Fibroblast of skin of scalp (primary cell): ENCODE measurements at places on chromosomes 4 and X.

DNA sequence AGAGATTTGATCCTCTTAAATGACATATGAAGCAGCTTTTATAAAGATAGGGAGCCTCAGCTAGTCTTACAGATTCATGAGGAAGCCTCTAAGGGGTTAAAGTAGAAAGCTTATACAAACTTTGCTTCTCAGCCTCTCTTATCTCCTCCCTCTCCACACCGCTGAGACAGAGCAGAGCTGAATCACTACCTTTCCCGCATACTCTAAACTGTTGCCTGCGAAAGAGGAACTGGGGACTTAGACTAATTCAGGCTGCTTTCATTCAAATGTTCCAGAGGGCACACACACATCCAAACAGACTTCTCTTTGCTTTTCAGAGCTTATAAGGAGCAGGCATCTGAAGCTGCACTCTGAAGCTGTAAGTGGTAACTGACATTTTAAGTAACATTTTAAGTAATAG, at the start of gene SERTM2:
TSS of gene SERTM2 (plus strand) at position 169 of the 400 bp plus-strand sequence. CDS start 7,213 bp downstream, outside the sequence.
- DNase-seq: no peak

DNA sequence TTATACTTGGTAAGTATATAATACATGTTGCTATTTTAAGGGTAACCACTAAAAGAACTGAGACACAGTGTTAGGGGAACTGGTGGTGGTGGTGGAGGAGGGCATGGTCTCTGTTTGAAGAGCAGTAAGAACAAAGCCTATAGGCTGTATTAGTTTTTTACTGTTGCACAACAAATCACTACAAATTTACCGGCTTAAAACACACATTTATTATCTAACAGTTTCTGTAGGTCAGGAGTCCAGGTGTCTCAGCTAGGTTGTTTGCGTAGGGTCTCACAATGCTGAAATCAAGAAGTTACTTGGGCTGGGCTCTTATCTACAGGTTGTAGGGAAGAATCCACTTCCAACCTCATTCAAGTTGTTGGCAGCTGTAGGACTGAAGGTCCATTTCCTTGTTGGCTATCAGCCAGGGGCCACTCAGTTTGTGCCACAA, 52.6 kb downstream of the CASK start:
- no peak for DNase-seq

- DNase-seq: no peak
These were observed 46.4 kb upstream of the GABRE start for GRCh38 chrX:152020888-152021287.

- no peak for DNase-seq
These were observed 750.5 kb upstream of the HTR2C start for GRCh38 chrX:113833096-113834055.

DNA sequence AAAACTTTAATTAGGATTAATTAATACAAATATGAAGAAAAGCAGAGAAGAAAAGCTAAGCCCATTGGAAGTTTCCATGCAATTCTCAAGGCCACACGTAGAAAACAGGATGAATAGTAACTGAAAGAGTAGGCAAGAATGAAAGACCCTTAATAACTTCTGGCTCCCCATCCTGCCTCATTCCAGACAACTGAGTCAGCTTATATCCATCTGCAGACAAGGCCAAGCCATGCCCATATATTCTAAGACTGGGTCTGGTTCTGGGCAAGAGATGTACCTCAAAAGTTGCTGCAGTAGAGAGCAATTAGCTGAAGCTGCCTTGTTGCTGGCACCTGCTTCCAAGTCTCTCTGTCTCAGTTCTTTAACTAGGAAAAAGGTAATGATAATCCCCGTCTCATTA, 244.1 kb downstream of the GPC3 start:
- peak; percentile 22 for DNase-seq

DNA sequence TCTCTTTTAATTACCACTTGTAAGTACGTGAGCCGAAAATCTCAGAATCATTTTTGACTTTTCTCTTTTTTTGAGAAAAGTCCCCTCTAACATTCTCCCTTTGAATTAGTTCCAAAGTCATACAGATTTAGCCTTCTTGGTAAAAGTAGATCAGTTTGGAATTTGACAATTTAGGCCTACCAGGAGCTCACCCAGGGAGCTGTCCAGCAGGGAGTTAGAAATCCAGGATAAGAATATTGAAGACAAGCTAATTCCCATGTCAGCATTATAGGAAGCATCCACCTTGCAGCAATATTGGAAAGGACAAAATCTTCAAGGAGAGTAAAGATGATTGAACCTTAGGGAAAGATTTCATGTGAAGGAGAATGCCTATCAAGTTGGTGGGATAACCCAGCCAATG, 352.2 kb upstream of the CPEB2 start:
- DNase-seq: peak; percentile 14

- DNase-seq: no peak
These were observed 96.9 kb upstream of the PSAPL1 start for GRCh38 chr4:7531640-7531994.

DNA sequence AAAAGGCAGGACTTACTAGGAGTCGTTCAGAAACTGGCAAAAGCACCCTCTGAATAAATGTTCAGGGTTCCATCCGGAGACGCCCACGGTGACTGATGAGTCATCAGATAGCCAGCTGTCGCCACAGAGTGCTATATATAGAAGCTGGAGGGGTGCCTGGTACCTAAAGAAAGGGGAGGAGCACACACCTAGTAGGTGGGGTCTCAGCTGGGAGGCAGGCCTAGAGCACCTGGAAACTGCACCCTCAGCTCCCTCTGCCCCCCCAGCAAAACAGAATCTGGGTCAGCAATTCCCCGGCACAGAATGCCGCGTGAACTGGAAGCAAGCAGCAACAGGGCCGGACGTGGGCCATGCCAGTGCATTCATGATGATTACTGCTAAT, 242.0 kb downstream of the BCOR start:
- peak; percentile 52 for DNase-seq

DNA sequence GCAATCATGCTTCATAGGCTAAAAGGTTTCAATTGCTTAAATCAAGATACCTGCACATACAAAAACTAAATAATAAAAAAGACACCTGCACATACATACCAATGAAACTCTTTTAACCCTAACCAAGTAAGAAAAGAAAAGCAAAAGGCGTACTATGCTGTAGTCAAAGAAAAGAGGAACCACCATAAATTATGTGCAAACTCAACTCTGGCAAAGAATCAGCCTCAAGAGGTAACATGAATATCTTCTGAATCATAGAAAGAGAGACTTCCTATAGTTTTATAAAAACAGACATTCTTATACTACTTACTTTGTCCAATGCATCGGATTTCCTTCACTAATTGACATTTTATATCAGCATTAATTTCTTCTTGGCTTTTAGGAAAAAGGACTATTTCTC, 29.3 kb downstream of the MMGT1 start:
- DNase-seq: no peak

DNA sequence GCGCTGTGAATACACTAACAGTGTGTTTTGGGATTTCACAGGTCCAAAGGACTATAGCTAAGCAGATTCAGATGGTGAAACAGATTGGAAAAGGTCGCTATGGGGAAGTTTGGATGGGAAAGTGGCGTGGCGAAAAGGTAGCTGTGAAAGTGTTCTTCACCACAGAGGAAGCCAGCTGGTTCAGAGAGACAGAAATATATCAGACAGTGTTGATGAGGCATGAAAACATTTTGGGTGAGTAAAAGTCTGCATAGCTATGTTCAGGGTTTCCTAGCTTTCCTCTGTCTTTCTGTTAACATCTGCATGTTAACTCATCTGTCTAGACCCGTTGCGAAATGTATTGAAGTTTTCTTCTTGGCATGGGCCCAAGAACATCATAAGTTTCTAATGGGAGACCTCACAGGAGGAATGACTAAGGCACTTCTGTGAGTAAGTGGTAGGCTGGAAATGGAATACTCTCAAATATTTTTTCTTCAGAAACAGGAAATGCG, 372.1 kb downstream of the BMPR1B start:
- peak; percentile 100 for DNase-seq

GRCh38 chrX:112734290-112734689, 54.6 kb upstream of the LHFPL1 start:
- DNase-seq: peak; percentile 8

DNA sequence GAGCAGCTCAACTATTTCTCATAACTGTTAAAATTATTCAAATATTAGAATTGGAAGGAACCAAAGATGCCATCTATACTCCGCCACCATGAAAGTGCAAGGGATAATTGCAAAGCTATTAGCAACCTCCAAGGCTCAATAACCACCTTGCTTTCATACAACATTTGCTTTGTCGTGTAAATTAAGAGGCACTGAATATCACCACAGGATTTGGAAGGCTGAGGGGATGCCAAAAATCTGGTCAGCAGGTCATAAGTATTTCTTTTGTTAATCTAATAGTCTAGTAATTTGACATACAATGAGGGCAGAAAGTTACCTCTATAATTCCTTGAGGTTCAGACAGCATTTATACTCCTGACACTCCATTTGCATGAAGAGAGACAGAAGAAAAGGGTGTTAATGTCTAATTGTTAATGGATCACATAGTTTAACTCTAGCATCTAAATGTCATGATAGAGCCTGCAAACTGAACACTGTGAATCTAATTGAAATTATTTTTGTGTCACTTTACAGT, 200.9 kb upstream of the DIAPH2 start:
- no peak for DNase-seq

- no peak for DNase-seq
These were observed 7.9 kb downstream of the FGFRL1 start for GRCh38 chr4:1019320-1019719.
